IMR-90 (cell line): ENCODE measurements at places on chromosomes 6 and 20. TPM values are rescaled to one million over a fixed set of nuclear protein-coding genes. Genes with fewer than 3 reads are reported as not detected.

TAAR6 gene
- not detected in 2 replicates for total RNA-seq

DNA sequence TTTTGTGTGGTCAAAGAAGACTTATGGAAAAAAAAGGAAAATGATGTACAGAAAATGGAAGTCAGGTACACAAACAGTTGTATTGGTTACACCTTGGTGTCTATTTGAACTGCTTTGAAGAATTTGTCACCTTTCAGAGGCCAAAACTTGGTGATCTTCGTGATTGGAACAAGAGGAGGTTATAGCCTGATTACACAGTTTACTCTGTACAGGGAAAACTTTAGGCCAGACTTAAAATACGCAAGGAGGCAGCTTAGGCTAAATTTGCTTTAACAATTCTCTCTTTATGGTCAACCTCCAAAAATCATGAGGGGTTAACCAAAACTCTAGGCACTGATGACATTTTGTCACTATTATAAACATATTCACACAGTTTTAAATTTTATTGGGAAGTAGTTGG is 353.7 kb downstream of the PRKN start:
- no peak for DNase-seq

SLC35F1 gene
- total RNA-seq: not detected in 2 replicates

DNA sequence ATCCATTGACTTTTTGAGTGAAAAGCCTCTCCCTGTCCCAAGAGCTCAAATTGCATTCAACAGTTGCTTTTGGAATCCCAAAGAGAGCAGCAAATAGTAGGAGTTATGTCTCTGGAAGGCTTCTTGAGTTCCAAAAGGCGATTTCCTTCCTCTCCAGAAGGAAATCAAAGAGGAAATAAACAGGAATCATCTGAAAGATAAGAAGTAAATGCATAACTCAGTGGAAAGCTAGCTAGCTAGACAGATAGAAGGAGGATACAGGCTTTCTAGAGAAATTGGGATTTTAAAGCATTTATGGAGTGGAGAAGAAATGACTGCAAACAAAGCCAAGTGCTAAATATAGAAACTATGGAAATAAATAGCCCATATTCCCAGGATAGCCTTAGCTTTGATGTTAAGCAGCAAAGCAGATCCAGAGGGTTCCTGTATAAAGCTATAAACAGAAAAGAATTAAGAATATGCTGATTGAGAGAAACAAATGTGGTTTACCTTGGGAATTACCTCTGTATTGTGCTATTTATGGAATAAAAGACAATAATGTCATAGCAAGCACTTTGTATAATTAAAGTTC is 214.7 kb downstream of the PLCB1 start:
- no peak for DNase-seq

DNA sequence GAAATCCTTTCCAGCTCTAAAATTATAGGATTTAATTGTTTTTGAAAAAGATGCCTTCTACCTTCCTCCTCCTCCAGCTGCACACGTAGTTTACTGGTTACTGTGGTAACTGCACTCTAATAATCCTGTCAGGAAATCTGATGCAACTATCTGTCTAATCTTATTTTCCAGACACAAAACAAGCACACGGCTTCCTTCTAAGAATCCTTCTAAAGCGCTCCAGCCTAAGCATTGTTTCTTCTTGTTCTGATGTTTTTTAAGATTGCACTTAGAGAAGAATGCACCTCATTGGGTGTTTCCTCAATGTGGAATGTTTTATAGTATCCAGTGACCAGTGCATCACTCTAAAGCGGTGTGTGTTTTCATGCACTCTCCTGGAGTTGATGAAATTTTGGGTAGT is 63.6 kb downstream of the CARMIL1 start:
- DNase-seq: peak; percentile 24

NKX2-2 gene
- total RNA-seq: not detected in 2 replicates

DNA sequence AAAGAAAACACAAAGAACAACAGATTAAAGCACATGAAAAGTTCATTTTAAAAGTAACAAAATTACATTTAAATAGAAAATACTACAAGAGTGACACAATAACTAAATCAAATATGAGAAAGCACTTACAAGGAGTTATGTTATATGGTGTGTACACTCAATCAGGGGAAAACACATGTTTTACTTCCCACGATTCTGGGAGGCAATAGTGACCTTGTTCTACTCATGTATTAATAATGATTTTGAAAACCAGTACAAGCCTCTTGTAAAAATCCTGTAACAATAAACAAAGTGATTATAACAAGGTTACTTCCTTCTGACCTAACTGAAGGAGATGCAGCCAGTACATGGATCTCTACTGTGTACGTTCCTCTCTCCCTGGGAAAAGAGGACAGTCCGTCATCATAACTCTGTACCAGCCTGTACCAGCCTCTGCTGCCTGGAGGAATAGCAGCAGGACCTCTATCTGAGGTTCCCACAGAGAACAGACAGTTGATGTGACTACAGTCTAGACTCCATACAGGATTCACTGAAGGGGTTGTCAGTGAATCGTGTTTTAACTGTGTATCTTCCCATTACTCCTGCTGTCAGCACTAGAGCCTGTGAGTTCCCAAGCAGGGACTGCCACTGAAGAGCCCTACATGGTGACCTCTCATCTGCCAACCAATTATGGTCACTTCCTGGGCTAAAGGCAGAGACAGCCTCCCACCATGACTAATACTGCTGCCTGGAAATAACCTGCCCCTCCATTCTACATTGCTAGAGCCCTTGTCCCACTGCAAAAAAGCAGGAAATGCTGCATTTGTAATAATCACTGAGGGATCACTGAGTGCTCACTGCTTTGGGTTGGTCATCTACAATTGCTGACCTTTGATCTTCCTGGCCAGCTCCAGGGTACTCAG is 149.7 kb downstream of the KIF16B start:
- DNase-seq: peak; percentile 36

GRCh38 chr6:106620931-106621672 is 8.2 kb downstream of the RTN4IP1 start:
- peak; percentile 42 for DNase-seq

DNA sequence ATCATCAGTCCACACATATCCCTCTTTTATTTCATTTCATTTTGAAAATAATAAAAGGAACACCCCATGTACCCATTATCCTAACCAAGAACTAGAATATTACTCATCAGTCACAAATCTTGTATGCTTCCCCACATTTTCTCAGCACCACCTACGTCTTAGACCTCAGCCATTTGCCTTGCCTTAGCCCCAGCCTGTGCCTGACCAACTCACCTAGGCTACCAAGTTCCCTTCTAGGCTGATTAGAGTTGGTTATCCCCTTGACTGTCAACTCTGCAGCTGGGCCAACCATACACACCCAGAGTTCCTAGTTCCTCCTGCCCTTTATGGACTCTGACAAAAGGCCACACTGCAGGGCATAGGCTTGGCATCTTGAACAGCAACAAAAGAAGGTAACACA is 33.4 kb upstream of the IPCEF1 start:
- no peak for DNase-seq

UNC93A gene
- total RNA-seq: not detected in 2 replicates

DNA sequence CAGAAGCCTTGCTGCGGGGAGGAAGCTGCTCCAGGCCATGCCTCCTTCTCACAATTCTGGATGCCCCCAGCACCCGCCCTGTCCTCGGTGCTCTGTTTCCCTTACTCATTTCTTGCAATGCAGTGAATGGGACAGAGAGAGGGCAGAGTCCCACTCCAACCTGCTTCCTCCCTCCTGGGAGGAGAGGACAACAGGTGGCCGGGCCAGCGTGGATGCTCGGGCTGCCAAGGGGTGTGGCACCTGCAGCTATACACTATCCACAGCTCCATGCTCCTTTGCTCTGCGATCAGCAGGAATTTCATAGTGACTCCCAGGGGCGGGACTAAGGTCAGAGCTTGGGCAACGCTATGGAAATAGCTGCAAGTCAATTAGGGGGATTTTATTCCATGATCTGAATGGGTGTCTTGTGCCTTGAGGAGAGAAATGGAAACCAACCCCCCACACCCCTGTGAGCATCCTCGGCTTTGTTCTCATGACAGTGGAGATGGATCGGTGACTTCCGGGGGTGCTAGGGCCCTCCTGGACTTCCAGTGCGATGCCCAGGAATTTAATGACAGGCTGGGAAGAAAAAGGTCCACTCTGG is 192.5 kb downstream of the MYLK4 start:
- no peak for DNase-seq

GRCh38 chr6:72037006-72037405 is 150.7 kb downstream of the RIMS1 start:
- no peak for DNase-seq

SRC gene
- 6.7 and 7.0 TPM in 2 replicates for total RNA-seq

WFDC12 gene
- not detected in 2 replicates for total RNA-seq

GRCh38 chr20:48319943-48320584 is 507.7 kb downstream of the PREX1 start:
- DNase-seq: no peak

CLPSL1 gene
- total RNA-seq: not detected in 2 replicates

RCAN2 gene
- total RNA-seq: 1.3 and 2.2 TPM in 2 replicates

GRCh38 chr20:4776079-4776630 is 54.4 kb downstream of the PRND start:
- DNase-seq: no peak

DNA sequence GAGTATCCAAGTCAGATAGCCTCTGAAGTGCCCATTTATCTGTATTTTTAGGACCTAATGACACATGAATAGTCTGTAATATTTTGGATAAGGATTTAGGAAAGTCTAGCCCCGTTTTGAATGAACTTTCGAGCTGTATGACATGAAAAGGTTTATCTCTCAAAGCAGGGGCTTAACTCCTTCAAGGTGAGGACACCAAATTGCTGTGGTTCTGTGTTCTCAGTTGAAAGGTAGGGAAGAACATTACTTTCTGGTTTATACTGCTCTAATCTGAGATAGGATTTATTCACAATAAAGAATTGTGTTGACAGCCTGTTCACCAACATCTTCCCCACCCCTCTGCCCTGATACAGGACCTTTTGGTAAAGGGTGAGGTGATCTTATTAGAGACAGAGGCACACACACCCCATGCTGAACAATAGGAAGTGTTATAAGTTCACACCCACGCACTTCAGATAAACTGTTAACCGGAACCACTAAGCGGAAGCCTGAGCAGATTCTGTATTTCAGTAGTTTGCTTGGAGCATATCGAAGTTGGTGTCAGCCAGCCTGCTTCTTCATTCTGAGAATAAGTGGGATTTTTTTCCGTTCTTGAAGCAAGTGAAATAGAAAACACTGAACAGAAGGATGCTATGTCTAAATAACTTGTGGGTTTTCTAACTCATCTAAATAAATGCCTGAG is 223.3 kb downstream of the TMEM242 start:
- DNase-seq: no peak

DNA sequence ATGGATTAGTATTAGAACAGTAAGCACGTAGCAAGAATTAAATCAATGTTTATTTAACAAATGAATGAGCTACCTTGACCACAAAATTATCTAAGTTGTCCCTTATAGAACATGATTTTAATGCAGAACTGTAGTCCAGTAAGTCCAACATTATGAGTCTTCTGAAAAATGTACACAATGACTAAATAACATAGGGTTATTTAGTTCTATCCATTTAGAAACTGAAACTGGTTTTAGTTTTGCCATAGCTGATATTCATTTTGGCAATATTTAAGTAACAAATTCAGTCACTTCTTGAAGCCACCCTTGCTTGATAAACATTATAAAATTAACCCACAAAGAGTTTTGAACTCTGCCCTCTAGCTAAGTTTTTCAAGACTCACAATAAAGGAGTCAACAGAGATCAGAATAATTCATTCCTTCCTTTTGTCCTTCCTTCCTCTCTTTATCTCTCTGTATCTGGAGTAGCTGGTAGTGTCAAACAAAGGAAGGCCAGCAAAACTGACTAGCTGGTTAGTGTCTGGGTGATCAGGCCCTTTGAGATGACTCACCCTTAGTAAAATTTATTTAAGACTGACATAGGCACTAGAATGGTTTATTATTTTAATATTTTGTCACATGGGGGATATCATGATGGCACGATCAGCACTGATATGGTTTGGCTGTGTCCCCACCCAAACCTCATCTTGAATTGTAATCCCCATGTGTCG is 115.1 kb downstream of the BTBD9 start:
- peak; percentile 52 for DNase-seq

DNA sequence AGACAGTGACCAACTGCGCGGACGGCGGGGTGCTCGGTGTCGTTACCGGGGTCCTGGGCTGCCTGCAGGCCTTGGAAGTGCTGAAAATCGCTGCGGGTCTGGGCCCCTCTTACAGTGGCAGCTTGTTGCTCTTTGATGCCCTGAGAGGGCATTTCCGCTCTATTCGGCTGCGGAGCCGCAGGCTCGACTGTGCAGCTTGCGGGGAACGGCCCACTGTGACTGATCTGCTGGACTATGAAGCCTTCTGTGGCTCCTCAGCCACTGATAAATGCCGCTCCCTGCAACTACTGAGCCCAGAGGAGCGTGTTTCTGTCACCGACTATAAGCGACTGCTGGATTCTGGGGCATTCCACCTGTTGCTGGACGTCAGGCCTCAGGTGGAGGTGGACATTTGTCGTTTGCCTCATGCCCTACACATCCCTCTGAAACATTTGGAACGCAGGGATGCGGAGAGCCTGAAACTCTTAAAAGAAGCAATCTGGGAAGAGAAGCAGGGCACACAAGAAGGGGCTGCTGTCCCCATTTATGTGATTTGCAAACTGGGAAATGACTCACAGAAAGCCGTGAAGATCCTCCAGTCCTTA is 1.0 kb downstream of the MOCS3 start:
- no peak for DNase-seq

DNA sequence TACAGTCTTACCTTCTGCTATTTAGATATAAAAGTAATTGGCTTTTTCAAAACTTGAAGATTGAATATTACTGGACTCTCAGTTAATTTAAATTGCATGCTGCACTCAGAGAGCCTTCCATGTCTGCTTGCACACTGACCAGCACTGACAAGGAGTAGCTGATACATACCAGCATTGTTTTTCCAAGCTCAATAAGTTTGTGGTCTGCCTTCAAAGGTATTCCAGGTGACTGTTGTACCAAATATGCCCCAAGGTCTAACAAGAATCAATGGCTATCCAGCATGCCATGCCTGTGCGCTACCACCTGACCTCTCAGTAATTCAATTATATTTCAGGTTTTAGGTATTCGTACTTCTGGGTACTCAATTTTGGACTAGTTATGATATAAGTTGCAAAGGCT is 30.0 kb downstream of the BEND6 start:
- DNase-seq: no peak

CALHM6 gene
- 0.72 and 0.83 TPM in 2 replicates for total RNA-seq

RAB44 gene
- total RNA-seq: not detected in 2 replicates
